ENCODE measurements at places on chromosomes 2 and 18.

GRCh38 chr2:96626553-96626942 is 11.6 kb downstream of the KANSL3 start:
- no peak for DNase-seq

GRCh38 chr18:48152549-48152948 is 222.1 kb upstream of the SMAD2 start:
- DNase-seq, result no peak

DNA sequence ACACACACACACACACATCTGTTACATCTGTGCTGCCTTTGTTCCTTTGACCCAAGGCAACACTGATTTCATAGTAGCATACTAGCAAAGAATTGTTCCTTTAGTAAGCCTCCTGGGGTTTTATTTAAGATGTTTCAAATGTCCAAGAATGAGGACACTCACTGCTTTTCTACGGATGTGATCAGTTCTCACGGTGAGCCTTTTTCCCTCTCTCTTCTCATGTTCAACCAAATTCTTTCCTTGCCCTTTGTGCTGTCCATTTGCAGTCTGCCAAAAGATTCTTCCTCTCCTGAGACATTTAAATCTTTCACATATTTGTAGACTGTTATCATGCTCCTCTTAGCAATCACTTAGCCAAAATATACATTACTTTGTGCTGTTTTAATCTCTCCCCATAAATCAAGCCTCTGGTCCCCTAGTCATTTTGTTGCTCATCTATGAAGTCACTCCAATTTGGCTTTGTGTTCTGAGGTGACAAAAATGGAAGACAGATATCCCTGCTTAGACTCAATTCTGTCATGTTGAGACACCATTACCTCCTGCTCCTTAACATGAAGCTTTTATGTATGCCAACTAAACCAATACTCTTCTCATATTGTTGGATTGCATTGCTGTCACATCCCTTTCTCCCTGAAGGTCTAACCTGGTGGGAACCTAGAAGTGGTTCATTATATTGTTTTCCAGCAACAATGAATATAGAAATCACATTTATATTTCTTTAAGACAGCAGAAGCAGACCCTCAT is 1605.3 kb upstream of the ACVR2A start:
- DNase-seq, result no peak

DNA sequence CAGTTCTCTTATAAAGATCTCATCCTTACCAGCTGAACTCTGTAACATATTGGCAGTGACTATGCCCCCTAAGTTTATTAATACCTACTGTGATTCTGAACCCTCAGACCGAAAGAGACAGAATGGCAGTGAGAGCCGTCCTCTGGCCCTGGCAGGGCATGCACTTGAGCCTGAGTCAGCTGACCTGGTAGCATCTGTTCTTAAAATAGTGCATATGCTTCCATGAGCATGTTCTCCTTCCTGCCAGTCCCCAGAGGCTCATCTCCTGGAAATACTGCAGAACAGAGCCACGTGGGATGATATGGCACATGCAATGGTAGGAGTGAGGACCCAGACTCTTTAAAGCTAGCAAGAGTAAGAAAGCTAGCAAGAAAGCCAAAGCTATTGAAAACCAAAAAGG is 59.0 kb downstream of the RASGRP3 start:
- DNase-seq, result no peak

DNA sequence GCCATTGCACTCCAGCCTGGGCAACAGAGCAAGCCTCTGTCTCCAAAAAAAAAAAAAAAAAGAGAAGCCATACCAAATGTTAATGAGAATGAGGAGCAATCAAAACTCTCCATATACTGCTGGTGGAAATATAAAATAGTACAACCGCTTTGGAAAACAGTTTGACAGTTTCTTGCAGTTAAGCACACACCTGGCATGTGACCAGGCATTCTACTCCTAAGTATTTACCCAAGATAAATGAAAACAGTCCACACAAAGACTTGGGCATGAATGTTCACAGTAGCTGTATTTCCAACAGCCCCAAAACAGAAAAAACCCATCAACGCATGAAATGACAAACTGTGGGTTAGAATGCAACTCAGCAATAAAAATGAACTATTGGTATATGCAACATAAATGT is 76.0 kb upstream of the ST8SIA5 start:
- DNase-seq, result no peak

DNA sequence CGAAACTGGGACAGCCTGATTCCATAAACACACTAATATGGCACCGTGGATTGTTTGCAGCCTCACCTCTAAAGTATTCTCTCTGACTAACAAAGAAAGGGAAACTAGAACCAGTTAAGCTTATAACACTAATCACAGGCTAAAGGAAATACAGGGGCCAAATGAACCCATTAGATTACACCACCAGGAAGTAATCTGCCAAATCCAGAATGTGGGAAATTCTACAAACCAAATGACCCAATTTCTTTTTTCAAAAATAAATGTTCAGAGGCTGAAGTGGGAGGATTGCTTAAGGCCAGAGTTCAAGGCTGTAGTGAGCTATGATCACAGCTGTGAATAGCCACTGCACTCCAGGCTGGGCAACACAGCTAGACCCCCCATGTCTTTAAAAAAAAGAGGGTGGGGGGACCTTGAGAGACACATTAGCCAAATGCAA is 1.5 kb upstream of the MPPE1 start:
- no peak for DNase-seq

DNA sequence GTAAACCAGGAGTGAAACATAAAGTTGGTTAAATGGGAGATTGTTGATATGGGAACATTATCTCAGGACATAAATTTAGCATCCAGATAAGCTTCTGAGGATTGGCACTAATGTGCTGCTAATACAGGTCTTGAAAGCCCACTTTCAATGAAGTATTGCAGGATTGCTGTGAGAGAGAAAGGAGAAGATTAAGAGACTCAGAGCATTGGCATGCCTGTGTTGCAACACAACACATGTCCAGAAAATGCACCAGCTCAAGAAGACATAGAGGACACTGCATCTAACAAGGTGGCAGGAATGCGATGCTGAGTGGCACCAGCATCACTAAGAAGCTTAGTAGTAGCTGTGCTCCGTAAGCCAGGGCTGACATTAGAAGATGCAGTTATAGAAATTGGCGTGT is 728.9 kb downstream of the SUCLG1 start:
- no peak for DNase-seq

DNA sequence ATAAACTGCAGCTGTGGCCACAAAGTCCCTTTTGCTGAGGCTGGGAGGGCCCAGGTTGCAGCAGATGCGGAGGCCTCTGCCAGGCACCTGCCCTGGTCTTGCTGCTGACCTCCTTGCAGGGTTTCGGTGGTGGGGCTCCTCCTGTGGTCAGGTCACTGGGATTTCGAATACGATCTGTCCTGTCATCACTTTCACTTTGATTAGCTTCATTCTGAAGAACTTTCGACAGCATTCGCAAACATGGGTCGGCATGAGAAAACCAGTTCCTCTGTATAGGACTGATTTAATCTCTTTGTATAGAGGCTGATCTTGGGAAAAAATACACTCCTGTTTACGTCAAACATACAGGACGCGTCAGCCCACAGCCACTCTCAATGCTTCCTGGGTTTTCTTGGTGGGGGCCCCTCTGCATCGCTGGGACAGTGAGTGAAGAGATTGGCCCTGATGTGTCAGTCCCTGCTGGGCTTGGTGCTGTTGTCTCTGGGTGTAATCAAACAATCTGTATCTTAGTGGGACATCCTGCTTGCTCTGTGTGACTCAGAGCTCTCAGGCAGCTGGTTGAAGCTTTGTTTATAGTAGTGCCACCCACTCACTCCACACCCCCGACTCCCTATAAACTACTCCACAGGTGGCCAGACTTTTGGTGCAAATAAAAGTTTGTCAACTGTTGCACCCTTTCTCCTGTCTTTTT is 209.4 kb upstream of the CXCR4 start:
- DNase-seq, result no peak

GRCh38 chr2:46227022-46227421 is 70.2 kb upstream of the EPAS1 start:
- DNase-seq, result no peak

DNA sequence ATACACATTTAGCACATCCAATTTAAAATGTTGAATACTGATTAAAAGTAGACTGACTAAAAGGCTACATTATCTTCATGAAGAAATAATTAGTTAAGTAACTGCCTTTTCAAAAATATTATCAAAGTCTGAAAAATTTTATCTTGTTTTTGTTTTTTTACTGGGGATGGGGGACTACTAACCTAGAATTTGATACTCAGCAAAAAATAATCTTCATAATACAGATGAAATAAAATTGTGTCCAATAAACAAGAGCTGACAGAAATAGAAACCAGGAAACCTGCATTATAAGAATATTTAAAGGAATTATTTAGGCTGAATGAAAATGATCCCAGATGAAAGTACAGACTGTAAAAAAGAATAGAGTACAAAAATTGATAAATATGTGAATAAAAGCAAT is 200.7 kb upstream of the RGPD4 start:
- DNase-seq, result no peak

GRCh38 chr2:1728821-1729220 is 15.5 kb downstream of the PXDN start:
- no peak for DNase-seq

DNA sequence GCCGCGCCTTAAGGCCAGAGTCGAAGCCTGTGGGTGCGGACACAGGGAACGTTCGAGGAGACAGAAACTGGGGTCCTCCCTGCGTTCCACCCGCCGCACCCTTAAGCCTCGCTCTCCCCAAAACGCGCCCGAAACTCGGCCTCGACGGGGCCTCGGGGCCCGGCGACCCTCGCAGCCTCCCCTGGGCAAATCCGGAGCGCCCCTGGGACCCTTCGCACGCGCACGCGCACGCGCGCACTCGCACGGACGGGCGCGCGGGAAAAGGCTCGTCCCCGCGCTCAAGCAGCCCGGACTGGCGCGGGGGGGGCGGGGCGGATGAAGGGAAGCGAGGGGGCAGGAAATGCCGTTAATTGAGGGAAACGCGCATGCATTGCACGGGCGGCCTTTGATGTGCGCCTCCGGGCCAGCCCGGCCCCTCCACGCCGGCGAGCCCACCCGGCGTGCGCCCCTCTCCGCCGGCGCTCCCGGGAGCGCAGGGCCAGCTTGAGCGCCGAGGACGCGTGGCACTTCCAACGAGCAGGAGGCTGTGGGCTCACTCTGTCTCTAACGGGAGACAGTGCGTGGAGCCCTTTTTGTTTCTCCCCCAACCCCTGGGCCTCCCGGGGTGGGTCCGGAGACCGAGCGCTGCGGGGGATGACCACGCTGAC is 5.4 kb upstream of the SALL3 start:
- no peak for DNase-seq

DNA sequence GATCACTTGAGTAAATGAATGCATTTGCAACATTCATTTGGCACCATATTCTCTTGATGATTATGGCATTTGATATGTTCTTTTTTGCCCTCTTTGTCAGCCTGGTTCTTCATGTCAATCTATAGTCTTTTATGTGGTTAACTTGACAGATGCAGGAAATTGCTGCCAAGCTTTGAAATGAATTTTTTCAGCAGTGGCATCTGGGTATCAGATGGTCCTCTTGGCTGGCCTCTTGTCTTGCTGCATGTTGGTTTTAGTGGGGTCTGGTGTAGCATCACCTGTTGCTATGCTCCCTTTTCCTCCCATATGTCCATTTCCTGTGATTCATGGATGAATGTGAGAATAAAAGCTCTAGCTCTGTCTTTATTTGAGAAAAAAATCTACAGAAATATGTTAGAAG is 119.9 kb downstream of the DPP4 start:
- DNase-seq, result no peak

DNA sequence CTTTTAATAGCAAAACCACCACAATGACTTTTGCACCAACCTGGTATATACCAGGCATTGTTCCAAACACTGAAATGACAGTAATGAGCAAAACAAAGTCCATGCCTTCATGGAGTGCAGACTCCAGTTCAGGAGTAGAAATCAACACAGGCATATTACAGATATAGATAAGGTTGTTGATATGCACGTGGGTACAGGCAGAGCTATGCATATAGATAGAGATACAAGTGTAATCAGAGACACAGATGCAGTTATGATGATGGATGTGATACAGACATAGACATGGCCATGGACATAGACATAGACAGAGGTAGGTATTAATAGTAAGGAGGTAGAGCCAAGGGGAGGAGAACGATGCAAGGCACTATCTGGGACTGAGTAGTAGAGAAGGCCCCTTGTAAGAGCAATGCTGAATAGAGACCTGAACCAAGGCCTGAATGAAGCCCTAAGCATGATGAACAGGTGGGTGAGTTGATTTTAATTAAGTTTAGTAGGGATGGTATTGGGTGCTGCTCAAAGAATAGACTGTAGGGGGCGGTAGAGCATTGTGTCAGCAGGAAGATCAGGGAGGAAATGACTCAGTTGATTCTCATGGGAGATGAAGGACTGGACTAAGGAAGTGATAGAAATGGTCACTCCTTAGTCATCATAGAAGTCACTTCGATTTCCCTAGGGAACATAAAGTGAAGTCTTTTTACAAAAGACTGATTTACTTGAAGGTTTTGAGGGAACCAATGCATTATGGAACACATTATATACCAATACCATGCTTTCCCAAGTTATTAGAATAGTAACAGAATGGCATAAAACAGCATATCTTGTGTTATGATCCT is 39.4 kb downstream of the CMPK2 start:
- no peak for DNase-seq

DNA sequence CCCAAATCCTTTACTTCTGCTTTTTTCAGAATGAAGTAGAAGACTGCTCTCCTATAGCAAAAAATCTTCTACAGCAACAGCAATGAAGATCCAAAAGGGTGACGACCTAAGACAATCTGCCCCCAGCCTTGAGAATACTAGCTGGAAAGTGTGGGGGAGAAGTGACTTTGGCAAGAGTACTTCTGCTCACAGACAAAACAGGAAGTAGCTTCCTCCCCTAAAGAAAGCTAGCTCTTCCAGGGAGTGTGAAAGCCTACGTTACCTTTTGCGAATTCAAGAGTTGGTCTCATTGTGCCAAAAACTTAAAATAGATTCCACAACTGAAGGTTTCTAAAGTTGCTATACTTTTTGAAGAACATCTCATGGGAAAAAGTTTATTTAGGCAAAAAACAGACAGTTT is 1069.2 kb upstream of the CHAC2 start:
- no peak for DNase-seq

GRCh38 chr2:121241466-121241865 is 43.5 kb downstream of the TFCP2L1 start:
- no peak for DNase-seq

DNA sequence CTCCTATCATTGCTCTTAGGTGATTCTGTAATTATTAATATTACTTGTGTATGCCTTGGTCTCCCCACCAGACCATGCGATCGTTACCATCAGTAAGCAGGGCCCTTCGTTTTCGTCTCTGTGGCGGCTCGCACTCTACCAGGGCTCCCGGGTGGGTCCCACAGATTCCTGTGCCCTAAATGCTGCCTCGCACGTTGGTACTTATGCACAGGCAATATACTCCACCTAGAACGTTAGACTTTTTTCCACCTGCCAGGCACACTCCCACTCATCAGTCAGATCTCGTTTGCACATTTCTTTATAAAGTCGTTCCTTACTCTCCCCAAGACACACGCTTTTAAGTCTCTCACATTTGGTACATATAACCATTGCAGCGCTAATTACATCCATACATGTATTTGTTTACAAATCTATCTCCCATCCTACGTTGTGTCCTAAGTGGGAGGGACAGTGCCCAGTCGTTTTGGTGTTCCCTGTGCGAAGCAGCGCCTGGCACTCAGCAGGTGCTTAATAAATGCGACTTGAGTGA is 901 bp downstream of the FEZ2 start:
- no peak for DNase-seq
